ENCODE measurements at places on chromosomes 6 and 20.

DNA sequence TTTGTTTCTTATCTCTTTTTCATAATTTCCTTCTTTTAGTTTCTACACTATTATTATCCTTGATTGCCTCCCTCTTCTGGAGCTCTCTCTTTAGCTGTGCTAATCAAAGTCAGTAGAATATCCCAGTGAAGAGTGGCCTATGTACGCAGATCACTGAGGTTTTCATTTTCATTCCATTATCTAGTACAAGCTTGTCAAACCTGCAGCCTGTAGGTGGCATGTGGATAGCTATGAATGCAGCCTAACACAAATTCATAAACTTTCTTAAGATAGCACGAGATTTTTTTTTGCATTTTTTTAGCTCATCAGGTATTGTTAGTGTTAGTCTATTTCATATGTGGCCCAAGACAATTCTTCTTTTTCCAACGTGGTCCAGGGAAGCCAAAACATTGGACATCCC, 825.7 kb upstream of the MAP3K7 start:
- no peak for DNase-seq

DNA sequence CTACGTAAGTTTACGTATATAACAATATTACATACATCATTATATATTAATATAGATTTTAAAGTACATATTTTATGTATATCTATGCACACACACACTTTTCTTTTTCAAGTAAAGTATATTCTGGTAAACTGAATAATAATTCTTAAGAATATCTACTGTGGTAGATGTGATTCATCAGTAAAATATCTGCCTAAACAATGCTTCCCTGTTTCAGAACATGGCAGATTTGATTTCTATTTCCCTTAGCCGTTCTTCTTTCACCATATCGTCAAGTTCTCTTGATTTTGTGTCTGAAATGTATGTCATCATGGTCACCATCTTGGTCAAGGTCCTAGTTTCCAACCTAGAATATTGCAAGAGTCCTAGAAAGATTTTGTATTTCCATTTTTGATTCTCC, 195.6 kb downstream of the HDGFL1 start:
- DNase-seq: no peak

DNA sequence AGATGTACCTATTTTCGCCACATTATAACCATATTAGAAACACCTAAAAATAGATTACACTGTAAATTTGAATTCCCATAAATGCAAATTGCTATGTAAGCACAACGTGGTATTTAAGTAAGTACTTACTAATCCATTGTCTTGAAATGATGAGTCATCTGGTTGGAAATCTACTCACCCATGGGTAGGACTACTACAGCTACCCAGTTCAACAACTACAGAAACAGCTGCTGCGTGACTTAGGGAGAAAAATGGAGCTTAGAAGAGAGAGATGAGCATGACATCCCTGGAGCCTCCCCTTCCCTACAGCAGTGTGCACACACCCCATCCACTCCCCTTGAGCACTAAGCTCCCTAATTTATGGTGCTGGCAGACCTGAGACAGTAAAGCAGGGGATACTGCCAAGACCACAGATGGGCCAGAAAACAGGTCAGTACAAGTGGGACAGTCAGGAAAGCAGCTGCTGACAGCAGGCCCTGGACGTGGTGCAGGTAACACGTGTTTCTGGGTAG, 26.9 kb downstream of the RRAGD start:
- peak; percentile 67 for DNase-seq

DNA sequence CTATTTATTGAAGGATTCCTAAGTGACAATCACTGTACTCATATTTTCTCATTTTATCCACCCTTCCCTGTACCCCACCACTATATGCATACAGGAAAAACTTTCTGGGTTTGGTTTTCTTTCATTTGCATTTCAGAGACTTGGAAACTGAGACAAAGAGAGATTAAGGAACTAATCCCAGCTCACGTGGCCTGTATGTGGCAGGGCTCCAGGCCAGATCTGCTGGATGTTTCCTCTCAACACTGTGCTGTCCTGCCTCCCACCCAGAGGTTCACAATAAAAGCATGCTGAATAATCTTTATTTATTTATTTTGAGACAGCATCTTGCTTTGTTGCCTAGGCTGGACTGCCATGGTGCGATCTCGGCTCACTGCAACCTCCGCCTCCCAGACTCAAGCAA, 50.2 kb downstream of the CEP162 start:
- no peak for DNase-seq

Data from Karpas-422 (cell line).